Nephron progenitor cell (in vitro differentiated cells): ENCODE measurements at places on chromosomes 12 and 14.

DNA sequence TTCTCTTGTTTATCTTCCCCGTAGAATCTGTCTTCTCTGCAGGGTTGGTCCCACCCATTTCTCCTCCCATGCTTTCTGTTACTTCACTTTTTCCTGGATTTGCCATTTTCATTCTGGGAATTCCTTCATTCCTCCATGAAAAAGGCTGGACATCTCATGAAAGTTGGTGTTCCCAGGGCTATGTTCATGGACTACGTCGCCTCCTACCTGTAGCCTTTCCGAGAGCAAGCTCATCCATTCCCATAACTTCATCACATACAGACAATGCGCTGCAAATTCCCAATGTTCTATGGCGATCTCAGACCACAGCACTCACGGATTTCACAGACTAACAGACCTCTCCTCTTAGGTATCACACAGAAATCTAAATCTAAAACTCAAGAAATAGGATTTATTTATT lies 217.1 kb downstream of the EXOC5 start:
- DNase-seq = no peak
- H3K36me3 ChIP-seq = peaks cover 10% of the 10 kb centered on the region
- no peak overlapping the region for H3K27ac ChIP-seq
- no peak overlapping the region for H3K4me3 ChIP-seq
- peaks cover 14% of the 10 kb centered on the region for H3K4me1 ChIP-seq

DNA sequence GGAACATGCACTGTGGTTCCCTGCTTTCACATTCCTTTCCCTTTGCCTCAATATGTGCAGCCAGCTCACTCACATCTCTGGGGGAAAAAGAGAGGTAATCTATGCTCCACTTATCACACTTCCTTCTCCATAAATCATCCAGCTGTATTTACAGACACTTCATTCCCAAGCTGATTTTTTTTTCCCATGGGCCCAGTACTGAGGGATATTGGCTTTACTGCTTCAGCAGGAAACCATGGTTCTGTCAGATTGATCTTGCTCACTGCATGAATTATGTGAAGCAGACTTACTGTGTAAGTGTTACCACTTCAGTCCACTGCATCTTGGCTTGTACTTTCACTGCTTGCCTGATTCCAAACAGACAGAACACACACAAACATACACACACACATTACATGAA lies 555.6 kb downstream of the CCER1 start:
- peaks cover 7% of the 10 kb centered on the region for H3K4me1 ChIP-seq
- no peak overlapping the region for H3K4me3 ChIP-seq
- DNase-seq = no peak
- no peaks in the 10 kb centered on the region for H3K27me3 ChIP-seq
- no peaks in the 10 kb centered on the region for H3K36me3 ChIP-seq

- no peaks in the 10 kb centered on the region for H3K27me3 ChIP-seq
- peak overlapping the region; percentile 99 for H3K27ac ChIP-seq
- H3K4me1 ChIP-seq = peaks cover 34% of the 10 kb centered on the region
- peak overlapping the region; percentile 89 for H3K4me3 ChIP-seq
- H3K36me3 ChIP-seq = peaks cover 4% of the 10 kb centered on the region
Measured at GRCh38 chr12:8913702-8914032, 642 bp upstream of the PHC1 start.

GRCh38 chr12:114403011-114403689 lies 2.8 kb downstream of the TBX5 start:
- peak; percentile 80 for DNase-seq
- no peak overlapping the region for H3K4me3 ChIP-seq
- H3K27ac ChIP-seq = peak overlapping the region; percentile 32

DNA sequence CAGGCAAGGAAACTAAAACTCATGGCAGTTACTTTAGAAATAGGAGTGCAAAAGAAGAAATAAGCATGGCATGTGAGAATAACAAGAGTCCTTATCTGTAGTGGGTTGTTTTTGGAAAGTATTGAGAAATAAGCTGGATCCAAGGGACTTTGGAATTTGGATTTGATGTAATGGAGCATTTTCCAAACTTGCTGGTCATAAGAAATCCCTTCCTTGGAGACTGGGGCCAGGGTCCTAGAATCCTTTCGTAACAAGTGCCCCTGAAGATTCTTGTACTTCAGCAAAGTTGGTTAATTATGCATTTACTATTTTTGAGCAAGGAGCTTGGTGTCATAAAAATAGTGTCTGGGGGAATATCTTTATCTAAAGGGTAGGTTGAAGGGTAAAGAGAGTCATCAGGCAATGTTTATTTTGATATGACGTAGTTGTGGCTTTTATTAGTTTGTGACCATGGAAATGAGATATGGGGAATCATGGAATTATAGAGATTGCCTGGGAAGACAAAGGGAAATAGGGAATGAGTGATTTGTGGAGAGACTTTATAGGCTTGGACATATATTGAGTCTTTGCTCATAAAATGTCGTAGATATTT lies 53.9 kb downstream of the WNK1 start:
- no peak for DNase-seq
- no peak overlapping the region for H3K4me3 ChIP-seq
- peaks cover 21% of the 10 kb centered on the region for H3K36me3 ChIP-seq

DNA sequence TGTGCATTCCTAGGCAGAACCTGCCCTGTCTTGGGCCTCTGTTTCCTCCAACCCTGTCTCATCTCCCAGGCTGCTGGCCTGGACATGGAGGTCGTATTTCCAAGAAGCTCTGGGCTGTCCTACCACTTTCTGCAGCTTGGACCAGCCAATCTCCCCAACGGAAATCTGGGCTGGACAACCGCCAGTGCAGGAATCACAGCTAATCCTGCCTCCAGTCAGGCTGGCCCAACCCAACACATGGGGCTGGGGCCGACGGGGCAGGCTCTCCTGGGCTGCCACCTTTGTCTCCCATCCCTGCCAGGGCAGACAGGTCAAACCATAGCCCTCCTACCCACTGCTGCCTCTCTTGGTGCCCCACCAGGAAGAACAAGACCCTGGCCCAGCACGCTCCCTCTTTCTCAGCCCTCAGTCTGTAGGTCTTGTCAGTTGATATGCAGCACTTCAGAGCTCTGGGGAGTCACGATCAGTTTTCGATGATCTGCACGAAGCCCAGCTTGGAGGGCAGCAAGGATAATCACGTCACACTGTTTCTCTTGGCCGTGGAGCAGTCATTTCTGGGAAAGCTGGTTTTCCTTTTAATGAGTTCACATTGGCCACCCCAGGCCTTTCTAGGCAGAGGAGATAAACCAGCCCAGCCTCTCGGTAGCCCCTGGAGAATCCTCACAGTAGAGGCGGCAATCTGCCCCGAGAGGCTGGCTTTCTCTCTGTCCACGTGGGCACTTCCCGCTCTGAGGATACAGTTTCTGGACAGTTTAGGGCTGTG lies 195.2 kb upstream of the PRMT8 start:
- H3K27me3 ChIP-seq = peaks cover 23% of the 10 kb centered on the region
- H3K27ac ChIP-seq = peak overlapping the region; percentile 90
- H3K36me3 ChIP-seq = no peaks in the 10 kb centered on the region
- DNase-seq = no peak
- no peak overlapping the region for H3K4me3 ChIP-seq
- H3K4me1 ChIP-seq = peaks cover 47% of the 10 kb centered on the region

DNA sequence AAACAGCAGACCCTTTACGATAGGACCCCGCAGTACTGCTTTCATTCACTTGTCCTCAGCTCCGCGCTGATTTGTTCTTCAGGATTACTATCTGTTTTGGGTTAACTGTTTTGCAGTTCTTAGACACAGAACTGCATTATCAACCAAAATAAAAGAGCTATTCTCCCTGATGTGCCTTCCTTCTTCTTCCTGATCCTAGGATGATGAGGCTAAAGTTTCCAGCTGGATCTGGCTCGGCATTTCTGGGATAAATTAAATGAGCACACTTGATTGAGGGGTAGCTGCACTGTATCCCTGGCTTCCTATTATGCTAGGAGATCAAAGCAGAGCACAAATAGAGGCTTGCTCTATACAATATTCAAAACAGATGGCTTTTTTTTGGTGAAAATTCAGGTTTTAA lies 165.7 kb downstream of the FBXL14 start:
- no peaks in the 10 kb centered on the region for H3K27me3 ChIP-seq
- no peak overlapping the region for H3K27ac ChIP-seq
- H3K4me3 ChIP-seq = no peak overlapping the region
- H3K4me1 ChIP-seq = peaks cover 42% of the 10 kb centered on the region
- DNase-seq = no peak
- no peaks in the 10 kb centered on the region for H3K36me3 ChIP-seq

DNA sequence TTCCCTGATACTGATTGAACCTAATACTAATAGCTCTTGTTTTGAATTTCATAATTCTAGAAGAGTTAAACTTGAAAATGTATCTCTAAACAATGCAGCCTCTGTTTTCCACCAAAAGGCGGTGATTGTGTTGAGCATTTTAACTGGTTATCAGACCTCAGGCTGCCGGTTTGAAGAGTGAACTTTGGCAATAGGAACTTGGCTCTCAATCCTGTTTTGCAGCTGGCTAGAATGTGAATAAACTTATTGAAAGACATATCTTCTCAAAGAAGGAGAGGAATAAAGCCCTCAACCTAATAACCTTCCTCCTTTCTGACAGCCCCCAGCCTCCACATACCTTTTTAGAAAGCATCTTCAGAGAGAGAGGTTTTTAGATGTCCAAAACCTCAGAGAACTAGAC lies 105.4 kb downstream of the SRGAP1 start:
- peaks cover 16% of the 10 kb centered on the region for H3K4me1 ChIP-seq
- H3K27ac ChIP-seq = no peak overlapping the region
- DNase-seq = no peak
- no peak overlapping the region for H3K4me3 ChIP-seq
- peaks cover 6% of the 10 kb centered on the region for H3K27me3 ChIP-seq

DNA sequence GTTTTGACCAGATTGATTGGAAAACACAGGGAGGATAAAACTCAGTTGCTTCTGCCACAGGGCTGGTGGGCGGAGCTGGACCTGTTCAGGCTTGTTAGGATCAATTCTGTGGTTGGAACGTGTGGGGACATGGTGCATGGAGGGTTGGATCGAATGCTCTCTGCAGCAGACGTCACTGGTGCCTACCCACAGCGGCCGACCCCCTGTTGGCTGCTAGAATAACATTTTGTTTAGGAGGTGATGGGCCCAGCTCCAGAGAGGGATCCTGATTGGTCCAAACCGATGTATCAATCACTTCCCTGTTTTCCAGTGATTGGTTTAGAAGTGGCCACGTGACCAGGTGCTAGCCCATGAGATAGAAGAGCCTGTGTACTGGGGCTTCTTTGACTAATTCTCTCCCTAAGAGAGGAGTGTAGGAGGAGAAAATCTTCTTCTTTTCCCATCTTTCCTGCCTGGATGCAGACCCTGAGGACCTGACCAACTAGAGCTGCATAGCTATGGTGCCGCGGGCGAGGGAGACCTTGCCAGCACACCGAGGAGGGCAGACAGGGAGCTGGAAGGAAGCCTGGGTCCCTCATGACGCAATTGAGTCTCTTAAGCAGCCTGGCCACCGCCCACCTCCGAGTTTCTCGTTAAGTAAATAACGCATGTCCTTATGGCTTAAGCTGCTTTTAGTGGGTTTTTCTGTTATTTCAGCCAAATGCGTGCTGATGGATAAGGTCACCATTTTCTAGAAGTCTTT lies 163.5 kb downstream of the AACS start:
- no peak overlapping the region for H3K4me3 ChIP-seq
- no peaks in the 10 kb centered on the region for H3K36me3 ChIP-seq
- H3K27ac ChIP-seq = no peak overlapping the region
- peaks cover 2% of the 10 kb centered on the region for H3K27me3 ChIP-seq
